SK-N-SH treated with all-trans-retinoic acid at 6 μM for 48 hours (cell line): ENCODE measurements at places on chromosomes 12 and 14.
A peak's percentile ranks its signal among the peaks of the same experiment; 100 is the strongest.

- ATAC-seq = no peak
These were observed 192.8 kb downstream of the BCL11B start for GRCh38 chr14:99079061-99079727.

- no peak for ATAC-seq
These were observed 184.6 kb downstream of the FOXN3 start for GRCh38 chr14:89232265-89233070.

DNA sequence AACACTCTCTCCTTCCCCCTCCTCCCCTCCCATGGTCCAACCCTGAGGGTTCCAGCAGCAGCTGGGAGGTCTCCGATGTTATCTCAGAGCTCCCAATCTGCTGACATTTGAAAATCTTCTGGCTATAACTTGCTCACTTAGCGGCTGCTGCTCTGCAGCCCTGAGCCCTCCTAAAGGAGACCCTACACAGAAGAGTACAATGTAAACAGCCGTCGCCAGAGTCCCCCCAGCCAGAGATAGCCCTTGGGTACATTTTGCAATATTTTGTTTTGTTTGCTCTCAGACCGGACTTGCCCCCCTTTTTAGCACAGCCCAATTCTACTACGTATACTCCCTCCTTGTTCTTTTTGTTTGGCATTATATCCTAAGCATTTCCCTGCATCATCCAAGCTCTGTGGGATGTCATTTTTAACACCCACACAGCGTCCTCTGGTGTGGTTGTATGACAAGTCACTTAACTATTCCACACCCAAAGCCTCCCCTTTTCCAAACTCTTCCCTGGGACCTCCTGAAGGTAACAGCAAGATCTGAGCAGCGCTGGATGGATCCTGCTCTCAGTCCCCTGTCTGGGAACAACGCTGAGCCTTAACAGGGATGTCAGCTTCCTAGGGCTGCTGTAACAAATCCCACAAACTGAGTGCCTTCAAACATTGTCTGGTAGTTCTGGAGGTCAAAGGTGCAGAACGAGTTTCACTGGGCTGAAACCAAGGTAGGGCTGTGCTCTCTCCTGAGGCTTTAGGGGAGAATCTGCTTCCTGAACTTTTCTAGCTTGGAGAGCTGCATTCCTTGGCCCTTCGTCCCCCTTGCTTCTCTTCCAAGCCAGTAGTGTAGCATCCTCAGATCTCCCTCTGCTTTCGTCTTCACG is 25.3 kb upstream of the TCL1B start:
- ATAC-seq = no peak

GRCh38 chr12:15196221-15196620 is 25.0 kb downstream of the RERG start:
- ATAC-seq = no peak

DNA sequence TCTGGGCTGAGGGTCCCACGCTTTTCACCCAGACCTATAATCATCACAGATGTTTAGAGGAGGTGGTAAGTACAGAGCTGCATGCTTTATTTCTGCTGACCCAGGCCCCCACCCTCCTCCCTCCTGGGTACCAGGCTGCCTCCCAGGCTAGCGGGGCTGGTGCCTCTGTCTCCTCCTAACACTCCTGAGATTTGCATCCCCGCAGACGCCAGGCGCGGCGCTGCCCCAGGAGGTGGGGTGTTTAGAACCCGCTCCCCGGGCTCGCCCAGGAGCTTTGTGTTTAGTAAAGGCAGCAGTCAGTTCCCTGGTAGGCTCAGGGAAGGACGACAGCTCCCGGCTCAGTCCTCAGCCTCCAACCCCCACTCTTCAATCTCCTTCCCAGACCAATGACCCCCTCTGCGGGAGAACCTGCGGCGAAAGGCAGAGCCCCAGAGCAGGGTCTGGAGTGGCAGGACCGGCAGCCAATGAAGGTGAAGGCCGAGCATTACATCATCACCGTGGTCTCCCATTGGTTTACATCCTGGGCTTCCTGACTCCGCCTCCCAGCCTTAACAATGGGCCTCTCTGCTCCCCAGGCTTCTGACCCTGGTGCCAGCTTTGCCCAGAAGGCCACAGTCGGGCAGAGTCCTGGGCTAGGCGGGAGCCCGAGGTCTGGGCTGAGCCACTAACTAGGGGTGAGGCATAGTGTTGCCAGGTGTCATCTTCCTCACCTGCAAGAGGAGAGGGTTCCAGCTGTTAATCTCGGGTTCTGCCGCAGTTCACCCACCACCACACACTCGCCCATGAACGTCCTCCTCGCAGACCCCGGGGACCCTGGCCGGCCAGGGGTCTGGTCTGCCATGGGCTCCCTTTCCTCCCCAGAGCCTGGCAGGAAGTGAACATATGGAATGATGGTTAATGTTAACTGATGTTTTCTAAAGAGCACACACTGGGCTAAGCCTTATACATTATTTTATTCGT is 57.5 kb downstream of the CALM1 start:
- ATAC-seq = peak; percentile 93

DNA sequence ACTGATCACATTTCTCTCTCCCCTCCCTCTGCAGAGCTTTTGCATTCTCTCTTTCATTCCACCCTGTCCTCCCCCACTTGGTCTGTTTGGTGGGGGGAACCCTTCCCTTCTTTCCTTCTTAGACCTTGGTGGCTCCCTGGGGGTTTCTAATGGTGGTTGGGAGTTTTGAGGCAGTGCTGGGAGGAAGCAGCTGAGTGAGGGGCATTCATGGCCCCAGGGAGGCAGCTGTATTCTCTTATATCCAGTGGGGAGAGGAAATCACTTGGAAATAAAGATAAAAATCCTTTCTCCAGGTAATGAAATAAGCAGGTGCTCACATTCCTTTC is 13.3 kb downstream of the NGDN start:
- ATAC-seq = no peak

GRCh38 chr12:122753319-122753650 is 661 bp downstream of the DENR start:
- no peak for ATAC-seq

DNA sequence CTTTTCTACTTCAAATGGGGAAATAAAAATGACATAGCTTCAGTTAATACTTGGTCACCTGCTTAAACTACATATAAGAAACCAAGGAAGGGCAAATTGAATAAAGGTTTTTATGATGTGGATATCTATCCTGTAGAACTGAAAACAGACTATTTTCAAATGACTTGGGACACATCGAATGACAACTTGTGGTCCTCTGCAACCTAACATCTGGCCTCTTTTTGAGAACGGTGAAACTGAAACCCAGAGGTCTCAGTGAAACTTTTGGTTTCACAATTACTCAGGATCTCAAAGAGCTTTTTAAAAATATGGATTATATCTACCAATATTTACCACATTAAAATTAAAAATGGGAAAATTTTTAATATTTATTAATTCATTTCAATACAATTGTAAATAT is 65.2 kb downstream of the PPP2R5E start:
- ATAC-seq = no peak

GRCh38 chr12:27851311-27851710 is 71.3 kb upstream of the MANSC4 start:
- ATAC-seq = no peak
